Mesothelial cell of epicardium (in vitro differentiated cells): ENCODE measurements at places on chromosomes 16 and 17. TPM values are rescaled to one million over a fixed set of nuclear protein-coding genes. Genes with fewer than 3 reads are reported as not detected.

GRCh38 chr16:70746040-70746707, 54.8 kb downstream of the VAC14 start:
- H3K27ac ChIP-seq, result no peak overlapping the region
- no peak overlapping the region for H3K4me3 ChIP-seq
- no peak for DNase-seq
- no peaks in the 10 kb centered on the region for H3K27me3 ChIP-seq
- peaks cover 16% of the 10 kb centered on the region for H3K36me3 ChIP-seq

- H3K4me1 ChIP-seq, result no peaks in the 10 kb centered on the region
- no peak for DNase-seq
- H3K27ac ChIP-seq, result no peak overlapping the region
- peaks cover 40% of the 10 kb centered on the region for H3K27me3 ChIP-seq
- H3K4me3 ChIP-seq, result no peak overlapping the region
- H3K36me3 ChIP-seq, result no peaks in the 10 kb centered on the region
These were observed 78.9 kb downstream of the IRX5 start for GRCh38 chr16:55009581-55009980.

- H3K36me3 ChIP-seq, result no peaks in the 10 kb centered on the region
- H3K27me3 ChIP-seq, result peaks cover 22% of the 10 kb centered on the region
- no peak overlapping the region for H3K27ac ChIP-seq
- H3K4me3 ChIP-seq, result no peak overlapping the region
- H3K4me1 ChIP-seq, result peaks cover 23% of the 10 kb centered on the region
These were observed 433.6 kb downstream of the PMP22 start for GRCh38 chr17:14831491-14831890.

DNA sequence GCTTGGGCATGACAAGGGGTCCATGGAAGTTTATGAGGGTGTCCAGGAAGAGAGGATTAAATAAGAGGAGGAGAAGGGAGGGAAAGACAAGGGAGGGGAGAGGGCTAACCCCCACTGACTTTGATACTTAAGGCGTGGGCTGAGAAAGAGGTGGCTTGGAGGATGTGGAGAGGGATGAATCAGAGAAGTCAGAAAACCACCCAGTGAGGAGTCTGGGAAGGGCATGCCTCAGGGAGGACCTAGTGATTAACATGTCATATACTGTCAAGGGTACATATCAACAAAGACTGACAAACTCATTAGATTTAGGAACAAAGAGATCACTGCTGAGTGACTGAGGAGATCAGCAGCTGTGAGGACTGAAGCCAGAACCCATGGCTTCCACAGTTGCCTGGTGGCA, 145.4 kb downstream of the IRX5 start:
- H3K27ac ChIP-seq, result no peak overlapping the region
- no peak overlapping the region for H3K4me3 ChIP-seq
- peaks cover 57% of the 10 kb centered on the region for H3K27me3 ChIP-seq
- DNase-seq, result no peak
- no peaks in the 10 kb centered on the region for H3K36me3 ChIP-seq
- no peaks in the 10 kb centered on the region for H3K4me1 ChIP-seq

DNA sequence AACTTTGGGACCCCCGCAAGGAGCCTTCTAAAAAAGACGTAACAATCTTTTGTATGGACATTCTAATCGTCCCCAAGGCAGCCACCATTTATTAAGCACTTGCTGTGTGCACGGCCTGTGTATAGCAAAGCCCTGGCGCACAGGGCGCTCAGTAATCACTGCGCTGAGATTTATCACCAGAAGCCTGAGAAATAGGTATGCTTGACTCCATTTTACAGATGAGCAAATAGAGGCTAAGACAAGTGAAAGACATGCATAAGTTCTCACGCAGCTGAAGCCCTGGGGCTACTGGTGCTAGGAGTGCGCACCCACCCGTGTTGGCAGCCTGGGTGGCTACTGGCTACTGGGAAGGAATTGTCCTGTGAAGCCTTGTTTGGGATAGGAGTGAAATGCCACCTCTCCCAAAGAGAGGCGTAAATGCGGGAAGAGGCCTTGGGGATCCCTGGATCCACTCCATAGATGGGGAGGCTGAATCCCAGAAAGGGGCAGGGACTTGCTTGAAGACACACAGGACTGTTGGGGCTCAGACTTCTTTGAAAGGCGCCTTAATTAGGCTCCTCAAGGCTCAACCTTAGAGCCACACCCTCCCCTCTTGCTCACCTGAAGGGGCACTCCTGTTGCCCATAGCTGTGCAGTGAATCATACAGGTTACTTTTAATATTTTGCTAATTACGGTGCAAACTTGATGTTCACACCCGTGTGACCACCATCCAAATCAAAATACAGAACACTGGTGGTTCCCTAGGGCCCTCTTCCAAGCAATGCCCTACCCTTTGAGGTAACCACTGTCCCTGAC, 634 bp upstream of the NATD1 start:
- H3K36me3 ChIP-seq, result no peaks in the 10 kb centered on the region
- no peak for DNase-seq
- H3K27ac ChIP-seq, result peak overlapping the region; percentile 78
- H3K27me3 ChIP-seq, result no peaks in the 10 kb centered on the region
- peak overlapping the region; percentile 78 for H3K4me3 ChIP-seq
- H3K4me1 ChIP-seq, result peaks cover 4% of the 10 kb centered on the region

GRCh38 chr16:85484347-85485300, 128.5 kb upstream of the GSE1 start:
- no peak for DNase-seq
- H3K27ac ChIP-seq, result no peak overlapping the region

DNA sequence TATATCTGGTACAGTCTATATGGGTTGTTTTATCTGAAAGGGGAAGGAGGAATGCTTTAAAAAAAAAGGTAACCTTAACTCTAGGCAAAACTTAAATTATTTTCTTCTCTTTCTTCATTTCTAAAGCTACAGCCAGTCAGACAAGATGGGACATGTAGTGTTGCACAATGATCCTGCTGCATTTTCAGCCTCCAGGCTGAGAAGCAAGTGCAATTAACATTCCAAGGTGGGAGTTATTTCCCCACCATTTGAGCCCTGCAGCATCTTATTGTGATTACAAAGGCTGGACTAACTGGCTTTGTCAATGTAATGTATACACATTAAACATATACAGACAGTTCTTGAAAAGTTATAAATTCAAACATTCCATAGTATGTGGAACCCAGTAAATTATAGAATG, 22.6 kb upstream of the NF1 start:
- peak overlapping the region; percentile 95 for H3K27ac ChIP-seq
- peaks cover 55% of the 10 kb centered on the region for H3K4me1 ChIP-seq
- H3K36me3 ChIP-seq, result no peaks in the 10 kb centered on the region
- H3K4me3 ChIP-seq, result no peak overlapping the region
- no peaks in the 10 kb centered on the region for H3K27me3 ChIP-seq
- DNase-seq, result no peak

- no peak overlapping the region for H3K4me3 ChIP-seq
- no peak overlapping the region for H3K27ac ChIP-seq
- H3K27me3 ChIP-seq, result no peaks in the 10 kb centered on the region
- peaks cover 15% of the 10 kb centered on the region for H3K36me3 ChIP-seq
- DNase-seq, result no peak
These were observed 22.3 kb downstream of the GJC1 start for GRCh38 chr17:44807817-44808155.

TPSG1 gene
- total RNA-seq, result not detected in 3 replicates

ARHGAP23 gene
- 86.7 to 89.1 TPM (median 87.2 TPM) in 3 replicates for total RNA-seq
